Stimulated activated CD4-positive, alpha-beta T cell treated with anti-CD3 and anti-CD28 coated beads, Interleukin-12 subunit alpha, Interleukin-12 subunit beta, amount 100 ng/mL, for 48 hours (primary cell): ENCODE measurements at places on chromosomes 5 and 9.
A peak's percentile ranks its signal among the peaks of the same experiment; 100 is the strongest.

DNA sequence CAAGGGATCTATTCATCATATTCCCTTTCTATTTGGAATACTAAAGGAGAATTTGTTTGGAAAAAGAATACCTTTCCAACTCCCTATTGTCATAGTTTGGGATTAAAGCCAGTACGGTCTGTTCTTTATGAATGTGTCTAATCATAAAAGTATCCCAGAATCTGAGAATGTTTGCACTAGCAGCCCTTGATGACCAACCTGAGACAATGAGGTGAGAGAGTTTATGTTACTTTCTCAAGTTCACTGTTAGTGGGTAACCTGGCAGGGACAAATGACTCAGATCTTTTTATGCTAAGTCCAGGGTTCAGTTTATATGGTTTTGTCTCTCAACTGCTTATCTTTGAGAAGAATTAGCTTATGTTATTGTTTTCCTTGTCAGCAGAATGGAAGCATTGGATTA lies 25.3 kb upstream of the TLR4 start:
- DNase-seq, result no peak

DNA sequence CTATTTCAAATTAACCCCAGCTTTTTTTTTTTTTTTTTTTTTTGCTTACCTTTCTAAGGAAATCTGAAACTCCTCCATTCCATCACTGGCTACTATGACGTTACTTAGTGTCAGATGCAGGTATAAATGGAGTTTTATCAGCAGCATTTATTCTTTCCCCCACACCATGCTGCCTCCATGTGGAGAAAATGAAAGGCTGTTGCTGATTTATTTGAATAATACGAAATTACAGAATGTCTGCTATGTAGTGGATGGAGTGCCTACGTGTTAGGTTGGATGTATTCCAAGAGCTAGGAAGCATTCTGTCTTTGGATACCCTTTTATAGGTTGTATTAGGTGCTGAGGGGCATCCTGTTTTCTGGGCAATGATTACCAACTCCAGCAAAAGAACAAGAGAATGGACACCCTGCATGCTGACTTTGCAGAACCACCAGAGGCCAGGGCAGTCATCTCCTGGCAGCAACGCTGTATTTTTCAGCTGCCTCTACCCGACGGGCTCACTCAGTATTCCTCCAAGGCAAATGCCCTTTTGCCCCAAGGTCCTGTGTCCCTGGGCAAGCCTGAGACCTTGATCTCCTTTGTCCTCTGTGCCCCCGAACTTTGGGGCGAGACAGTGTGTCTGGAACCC lies 199.5 kb downstream of the ALDH1A1 start:
- DNase-seq, result no peak

GRCh38 chr5:107968998-107969397 lies 298.3 kb upstream of the EFNA5 start:
- DNase-seq, result no peak

GRCh38 chr5:16812911-16813310 lies 123.2 kb downstream of the MYO10 start:
- no peak for DNase-seq

- peak; percentile 61 for DNase-seq
These were observed 21.6 kb downstream of the UBAC1 start for GRCh38 chr9:135939351-135940265.

DNA sequence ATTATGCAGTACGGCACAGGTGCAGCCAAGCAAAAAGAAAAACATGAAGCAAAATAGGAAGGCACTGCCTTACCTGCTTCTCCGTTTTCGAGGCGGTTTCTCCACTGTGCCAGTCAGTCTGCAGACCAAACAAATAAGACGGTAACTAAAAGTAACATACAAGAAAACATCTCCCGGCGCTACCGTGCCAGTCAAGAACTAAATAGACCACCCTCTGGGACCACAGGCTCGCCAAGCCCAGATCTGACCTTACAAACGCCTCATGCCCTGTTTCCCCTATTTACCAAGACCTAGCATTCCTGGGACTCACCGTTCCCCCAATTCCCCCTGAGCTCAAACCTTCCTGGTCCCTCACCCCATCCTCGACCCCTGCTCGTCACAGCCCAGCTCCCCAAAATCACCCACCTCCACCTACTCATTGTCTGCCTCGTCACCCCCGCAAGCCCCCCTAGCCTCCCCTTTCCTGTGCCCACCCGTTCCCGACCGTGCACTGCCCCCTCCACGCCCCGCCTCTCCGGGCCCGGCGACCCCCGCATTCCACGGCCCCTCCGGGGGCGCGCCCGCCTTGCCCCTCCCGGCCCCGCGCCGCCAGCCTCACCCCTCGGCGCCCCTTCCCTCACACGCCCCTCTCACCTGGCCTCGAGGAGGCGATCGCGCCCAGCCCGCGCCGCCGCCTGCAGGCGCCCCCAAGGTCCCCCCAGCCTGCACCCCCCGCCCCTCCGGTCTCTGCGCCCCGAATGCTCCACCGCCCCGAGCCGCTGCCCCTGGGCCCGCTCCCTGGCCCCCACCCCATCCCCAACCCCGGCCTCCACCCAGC lies 560 bp downstream of the SCAI start:
- DNase-seq, result no peak

GRCh38 chr9:73845539-73845938 lies 651.6 kb upstream of the RORB start:
- no peak for DNase-seq

DNA sequence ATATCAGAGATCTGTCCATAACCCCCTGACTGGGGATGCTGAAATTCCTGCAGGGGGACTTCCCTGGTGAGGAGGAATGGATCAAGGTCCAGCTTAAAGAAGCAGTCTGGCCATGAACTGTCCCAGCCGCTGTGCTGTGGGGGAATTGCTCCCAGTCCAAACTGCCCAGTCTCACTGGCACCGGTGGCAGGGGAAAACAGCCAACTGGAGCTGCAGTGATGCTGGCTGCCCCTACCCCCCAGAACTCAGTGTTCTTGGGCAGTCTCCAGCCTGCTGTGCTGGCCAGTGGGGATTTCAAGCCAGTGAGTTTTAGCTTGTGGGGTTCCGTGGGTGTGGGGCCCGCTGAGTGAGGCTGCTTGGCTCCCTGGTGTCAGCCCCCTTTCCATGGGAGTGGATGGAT lies 306.5 kb upstream of the RPS23 start:
- DNase-seq, result no peak

GRCh38 chr5:19488786-19489185 lies 499.2 kb downstream of the CDH18 start:
- no peak for DNase-seq

DNA sequence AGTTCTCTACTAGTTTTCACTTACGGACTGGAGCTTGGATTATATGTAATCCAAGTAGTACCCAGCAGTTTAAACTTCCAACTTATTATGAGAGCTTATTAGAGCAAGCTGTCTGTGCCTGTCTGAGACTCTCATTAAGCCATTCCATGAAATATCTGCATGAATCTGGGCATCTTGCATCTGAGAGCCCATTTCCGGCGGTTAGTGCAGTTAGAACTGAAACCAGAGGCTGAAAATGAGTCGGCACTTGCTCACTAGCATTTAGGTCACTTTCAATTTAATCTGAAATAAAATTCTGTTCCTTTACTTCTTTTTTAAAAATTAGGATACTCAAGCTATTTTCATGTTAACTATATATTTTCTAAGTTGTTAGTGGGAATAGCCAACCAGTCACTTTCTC lies 102.2 kb downstream of the MEGF10 start:
- DNase-seq, result no peak

- no peak for DNase-seq
These were observed 85.4 kb upstream of the PLPP1 start for GRCh38 chr5:55620009-55620765.

- no peak for DNase-seq
These were observed 58.3 kb upstream of the ANKRD33B start for GRCh38 chr5:10505517-10506095.

DNA sequence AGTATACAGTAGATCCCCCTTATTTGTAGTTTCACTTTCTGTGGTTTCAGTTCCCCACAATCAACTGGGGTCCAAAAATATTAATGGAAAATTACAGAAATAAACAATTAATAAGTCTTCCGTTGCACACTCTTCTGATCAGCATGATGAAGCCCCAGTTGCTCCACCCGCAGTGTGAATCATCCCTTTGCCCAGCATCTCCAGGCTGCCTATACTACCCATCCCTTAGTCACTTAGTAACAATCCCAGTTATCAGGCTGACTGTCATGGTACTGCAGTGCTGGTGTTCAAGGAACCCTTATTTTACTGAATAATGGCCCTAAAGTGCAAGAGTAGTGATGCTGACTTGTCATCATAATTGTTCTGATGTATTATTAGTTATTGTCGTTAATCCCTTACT lies 28.9 kb downstream of the SHC3 start:
- DNase-seq, result no peak

DNA sequence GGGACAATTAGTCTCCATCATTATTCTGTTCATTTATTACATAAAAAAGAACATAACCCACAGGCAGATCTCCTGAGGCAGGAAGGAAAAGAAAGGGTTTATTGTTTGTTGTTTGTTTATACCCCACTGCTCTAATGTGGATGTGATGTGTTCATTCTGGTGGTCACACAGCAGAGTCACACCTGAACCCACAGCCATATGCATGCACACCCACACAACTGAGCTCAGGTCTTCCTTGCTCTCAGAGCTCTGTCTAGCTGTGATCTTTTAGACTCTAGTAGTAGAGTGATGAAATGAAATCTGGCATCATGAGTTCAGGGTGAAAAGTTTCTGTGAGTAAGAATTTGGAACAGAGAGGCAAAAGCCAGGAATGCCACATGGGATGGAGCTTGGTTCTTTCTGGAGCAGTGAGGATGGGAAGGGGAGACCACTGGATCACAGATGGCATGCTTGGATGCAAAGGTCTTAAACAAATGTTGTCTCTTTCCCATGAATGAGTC lies 227.0 kb downstream of the PAPPA start:
- no peak for DNase-seq

DNA sequence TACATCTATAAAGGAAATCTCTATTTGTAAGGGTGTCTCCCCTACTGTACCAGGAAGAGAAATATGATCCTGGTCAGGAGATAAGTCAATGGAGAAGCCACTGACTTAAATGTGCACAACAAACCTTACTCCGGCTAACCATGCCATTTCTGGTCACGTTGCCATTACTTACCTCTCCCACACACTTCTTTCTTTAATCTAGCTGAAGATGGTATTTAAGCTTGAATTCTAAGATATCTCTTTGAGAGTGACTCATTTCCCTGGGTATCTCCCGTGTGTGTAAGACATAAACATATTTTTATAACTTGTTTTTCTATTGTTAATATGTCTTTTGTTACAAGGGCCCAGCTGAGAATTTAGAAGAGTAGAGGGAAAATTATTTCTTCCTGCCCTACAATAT lies 296.6 kb downstream of the SEMA5A start:
- no peak for DNase-seq

DNA sequence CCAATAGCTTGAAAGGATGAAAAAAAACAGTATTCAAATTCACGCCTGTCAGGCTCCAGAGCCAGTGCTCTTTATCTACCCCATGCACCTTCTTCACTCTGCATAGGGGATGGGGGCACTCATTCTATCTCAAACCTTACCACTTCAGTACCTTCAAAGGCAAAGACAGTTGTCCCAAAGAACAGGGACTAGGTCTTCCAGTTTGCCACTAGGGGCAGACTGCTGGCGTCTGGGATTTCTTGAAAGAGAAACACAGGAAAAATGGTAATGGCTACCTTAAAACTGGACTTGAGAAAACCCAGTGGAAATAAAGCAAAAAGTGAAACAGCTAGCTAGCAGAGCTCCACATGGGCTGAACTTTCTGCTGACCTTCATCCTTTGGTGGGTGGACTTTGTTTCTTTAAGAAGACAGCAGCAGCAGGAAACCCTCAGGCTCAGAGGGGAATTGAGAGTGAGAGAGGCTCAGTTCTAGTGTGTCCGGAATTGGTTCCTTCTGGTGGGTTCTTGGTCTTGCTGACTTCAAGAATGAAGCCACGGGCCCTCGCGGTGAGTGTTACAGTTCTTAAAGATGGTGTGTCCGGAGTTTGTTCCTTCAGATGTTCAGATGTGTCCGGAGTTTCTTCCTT lies 41.0 kb upstream of the SLC36A1 start:
- no peak for DNase-seq

GRCh38 chr5:81719743-81720345 lies 31.1 kb downstream of the SSBP2 start:
- no peak for DNase-seq

DNA sequence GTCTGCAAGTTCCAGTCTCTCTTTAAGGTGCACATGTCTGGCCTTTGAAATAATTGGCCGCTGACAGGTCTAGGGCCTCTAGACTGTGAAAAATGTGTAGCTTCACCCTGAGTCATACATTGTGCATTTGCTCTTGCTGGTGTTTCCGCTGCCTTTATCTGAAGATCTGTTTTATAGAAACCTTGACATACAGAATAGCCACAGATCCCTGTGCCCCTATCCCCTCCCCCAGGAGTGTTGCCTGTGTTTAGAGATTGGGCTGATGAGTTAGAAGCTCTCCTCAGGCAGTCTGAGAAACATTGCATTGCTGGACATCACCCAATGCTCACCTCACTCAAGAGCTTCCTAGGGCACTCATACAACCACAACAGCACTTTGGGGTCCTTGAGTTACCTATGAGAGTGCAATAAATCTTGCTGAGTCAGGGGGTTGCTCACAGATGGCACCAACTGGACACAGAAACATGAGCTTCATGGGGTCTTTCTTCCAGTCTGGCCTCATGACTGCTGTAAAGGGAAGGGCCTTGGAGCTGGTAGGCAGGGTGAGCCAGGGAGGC lies 3.8 kb upstream of the ZNF782 start:
- DNase-seq, result no peak

GRCh38 chr9:130640681-130641080 lies 23.7 kb upstream of the PRDM12 start:
- DNase-seq, result no peak

- DNase-seq, result no peak
These were observed 130.1 kb upstream of the C9orf72 start for GRCh38 chr9:27703216-27703980.

DNA sequence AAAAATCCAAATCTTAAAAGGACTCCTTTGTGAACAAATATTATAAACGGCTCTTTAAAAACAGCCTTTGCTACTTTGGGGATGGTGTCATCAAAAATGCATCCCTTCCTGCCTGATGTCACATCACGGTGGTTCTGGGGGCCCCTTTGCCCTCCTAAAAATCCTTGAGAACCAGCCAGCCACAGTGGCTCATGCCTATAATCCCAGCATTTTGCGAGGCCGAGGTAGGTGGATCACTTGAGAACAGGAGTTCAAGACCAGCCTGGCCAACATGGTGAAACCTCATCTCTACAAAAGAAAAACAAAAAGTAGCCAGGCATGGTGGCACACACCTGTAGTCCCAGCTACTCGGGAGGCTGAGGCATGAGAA lies 43.9 kb downstream of the FNBP1 start:
- DNase-seq, result no peak

GRCh38 chr9:135281791-135282737 lies 194.6 kb downstream of the OLFM1 start:
- DNase-seq, result no peak

DNA sequence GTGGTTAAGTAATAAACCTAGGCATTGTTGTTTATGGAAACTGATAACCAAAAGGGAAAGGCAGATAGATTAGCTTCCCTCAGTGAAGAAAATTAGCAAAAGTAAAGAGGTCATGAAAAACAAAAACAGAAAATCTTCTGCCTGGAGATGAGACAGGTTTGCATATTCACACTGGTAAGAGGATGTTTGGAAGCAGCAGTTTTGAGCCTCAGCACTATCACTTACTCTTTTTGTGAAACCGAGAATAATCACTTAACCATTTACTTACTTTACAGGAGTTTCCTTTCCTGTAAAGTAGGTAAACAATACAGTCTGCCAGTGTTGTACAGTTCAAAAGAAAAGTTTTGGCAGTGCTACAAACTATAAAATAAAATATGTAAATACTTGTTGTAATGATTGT lies 35.5 kb upstream of the EMB start:
- no peak for DNase-seq
